ENCODE measurements at places on chromosomes 6 and 20.

DNA sequence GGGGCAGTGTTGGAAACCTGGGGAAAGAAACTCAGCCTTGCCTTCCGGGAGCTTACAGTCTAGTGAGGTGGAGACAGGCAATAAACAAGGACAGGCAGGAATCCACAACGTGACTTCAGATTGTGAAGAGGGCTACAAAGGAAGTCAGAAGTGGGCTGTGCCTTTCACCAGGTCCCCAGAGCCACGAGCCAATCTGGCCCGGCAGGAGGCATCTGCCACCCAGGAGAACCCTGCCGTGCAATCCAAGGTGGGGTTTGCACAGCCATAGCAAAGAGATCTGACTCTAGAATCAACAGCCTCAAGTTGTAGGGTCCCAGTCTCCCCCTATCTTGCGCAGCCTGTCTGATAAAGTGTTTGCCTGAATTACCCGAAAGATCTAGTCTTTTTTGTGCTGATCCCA, 5.5 kb downstream of the SLC32A1 start:
- DNase-seq, result no peak

DNA sequence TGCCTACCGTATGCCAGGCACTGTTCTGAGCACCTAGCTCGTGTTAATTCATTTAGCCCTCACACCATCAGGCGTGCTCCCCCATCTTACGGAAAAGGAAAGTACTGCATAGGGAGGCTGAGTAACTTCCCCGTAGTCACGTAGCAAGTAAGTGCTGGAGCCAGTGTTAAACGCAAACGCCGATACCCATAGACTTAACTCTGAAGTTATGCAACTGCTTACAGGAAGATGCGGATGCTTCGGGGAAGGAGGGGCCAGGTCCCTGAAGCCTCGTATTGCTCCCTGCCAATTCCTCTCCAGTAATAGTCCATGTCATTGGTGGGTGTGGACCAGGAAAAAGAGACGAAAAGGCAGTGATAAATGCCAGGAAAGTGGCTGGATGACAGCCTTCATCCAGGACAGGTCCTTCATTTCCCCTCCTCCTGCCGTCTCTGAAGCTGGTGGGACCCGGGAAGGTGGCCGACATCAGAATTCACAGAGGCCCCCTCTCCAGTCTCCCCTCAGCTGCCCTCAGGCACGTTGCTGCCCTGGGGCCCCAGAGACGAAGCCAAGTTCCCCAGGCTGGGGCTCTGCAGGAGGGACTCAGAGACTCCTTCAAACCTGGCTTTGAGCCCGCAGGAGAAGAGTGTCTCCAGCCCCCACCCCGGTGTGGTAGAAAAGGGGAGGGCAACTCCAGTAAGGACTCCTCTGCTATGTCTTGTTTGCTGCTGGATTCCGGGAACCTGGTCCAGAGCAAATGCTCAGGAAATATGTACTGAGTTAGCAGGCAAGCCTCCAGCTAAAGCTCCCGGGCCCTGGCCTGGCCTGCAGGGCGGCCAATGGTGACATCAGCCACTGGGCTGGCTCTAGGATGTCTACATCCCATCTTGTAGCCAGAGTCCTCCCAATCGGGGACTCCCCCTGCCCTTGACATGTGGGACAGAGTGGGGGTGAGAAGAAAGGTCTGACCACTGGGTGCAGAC, 37.8 kb downstream of the RAB44 start:
- DNase-seq, result no peak

- DNase-seq, result no peak
Measured at GRCh38 chr6:27293436-27294098, 18.5 kb downstream of the POM121L2 start.

- no peak for DNase-seq
Measured at GRCh38 chr6:26388441-26388840, 5.5 kb downstream of the BTN2A2 start.

DNA sequence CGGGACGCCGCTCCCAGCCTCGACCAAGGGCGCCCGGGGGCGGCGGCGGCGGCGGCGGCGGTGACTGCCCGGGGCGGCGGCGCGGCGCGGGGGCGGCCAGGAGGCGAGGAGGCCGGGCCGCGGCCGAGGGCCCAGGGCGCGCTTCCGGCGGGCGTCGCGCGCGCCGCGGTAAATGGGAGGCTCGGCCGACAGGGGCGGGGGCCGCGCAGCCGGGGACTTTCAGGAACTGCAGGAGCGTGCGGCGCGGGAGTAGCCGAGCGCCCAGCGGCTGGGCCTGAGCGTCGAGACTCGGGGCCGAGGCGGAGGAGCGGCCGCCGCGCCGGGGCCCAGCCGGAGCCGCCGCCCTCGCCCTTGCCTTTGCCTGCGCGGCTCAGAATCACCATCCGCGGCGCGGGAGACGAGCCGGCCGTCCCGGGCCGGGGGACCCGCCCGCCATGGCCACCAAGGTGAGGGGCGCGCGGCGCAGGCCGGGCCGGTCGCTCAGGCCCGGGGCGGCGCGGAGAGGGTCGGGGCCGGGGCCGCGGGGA, at the start of gene SNX9:
Gene SNX9 (plus strand): TSS at position 246 of the 527 bp plus-strand sequence. CDS start 189 bp downstream, at position 435.
- peak; percentile 37 for DNase-seq
